ENCODE measurements at places on chromosomes 4 and X. TPM values are rescaled to one million over a fixed set of nuclear protein-coding genes. Genes with fewer than 3 reads are reported as not detected.

CENPVL1 gene
- total RNA-seq = not detected

IL13RA2 gene
- total RNA-seq = not detected

TEX13B gene
- not detected for total RNA-seq

CCSER1 gene
- 6.7 TPM for total RNA-seq

FRAS1 gene
- total RNA-seq = 33.5 TPM

UGT2B15 gene
- 0.17 TPM for total RNA-seq

GRCh38 chrX:20309806-20310205 lies 43.1 kb upstream of the RPS6KA3 start:
- H3K4me3 ChIP-seq = no peak overlapping the region
- no peaks in the 10 kb centered on the region for H3K27me3 ChIP-seq

- H3K4me1 ChIP-seq = no peaks in the 10 kb centered on the region
- no peaks in the 10 kb centered on the region for H3K27me3 ChIP-seq
- no peak for DNase-seq
- H3K27ac ChIP-seq = no peak overlapping the region
These were observed 21.8 kb downstream of the CMC4 start for GRCh38 chrX:155048977-155049619.

GRCh38 chr4:14387647-14388046 lies 614.6 kb upstream of the CPEB2 start:
- no peaks in the 10 kb centered on the region for H3K4me1 ChIP-seq
- no peak overlapping the region for H3K4me3 ChIP-seq

DNA sequence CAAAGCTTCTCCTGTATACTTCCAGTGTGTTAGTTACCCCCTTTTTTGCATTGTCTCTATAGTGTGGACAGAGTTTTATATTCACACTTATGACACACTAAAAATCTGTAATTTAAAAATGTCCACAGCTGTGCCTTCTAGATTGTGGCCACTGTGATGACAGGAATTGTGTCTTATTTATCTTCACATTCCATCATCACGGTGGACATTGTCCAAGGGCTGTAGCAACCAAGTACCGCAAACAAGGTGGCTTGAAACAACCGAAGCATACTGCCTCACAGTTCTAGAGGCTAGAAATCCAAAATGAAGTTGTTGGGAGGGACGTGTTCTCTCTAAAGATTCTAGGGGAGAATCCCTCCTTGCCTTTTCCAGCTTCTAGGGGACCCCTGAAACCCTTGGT lies 32.3 kb downstream of the CHRNA9 start:
- no peak overlapping the region for H3K4me3 ChIP-seq
- DNase-seq = no peak
- H3K27me3 ChIP-seq = no peaks in the 10 kb centered on the region
- H3K4me1 ChIP-seq = peaks cover 17% of the 10 kb centered on the region

DNA sequence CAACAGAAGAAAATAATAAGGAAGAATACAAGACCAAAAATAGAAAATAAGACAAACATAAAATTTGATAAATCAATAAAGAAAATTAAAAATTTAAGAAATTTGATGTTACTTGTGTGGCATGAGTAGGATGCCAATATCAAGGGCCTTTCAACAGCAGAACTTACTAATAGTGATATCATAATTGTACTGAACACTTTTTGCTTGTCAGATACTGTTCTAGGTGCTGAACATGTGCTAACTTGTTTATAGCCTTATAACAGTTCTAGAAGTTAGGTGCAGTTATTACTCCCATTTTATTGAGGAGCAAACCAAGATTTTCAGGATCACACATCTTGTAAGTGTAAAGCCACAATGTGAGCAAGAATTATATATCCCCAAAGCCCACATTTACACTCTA lies 546.0 kb upstream of the EPHA5 start:
- no peaks in the 10 kb centered on the region for H3K27me3 ChIP-seq
- no peak overlapping the region for H3K27ac ChIP-seq
- no peak overlapping the region for H3K4me3 ChIP-seq
- H3K4me1 ChIP-seq = no peaks in the 10 kb centered on the region

DNA sequence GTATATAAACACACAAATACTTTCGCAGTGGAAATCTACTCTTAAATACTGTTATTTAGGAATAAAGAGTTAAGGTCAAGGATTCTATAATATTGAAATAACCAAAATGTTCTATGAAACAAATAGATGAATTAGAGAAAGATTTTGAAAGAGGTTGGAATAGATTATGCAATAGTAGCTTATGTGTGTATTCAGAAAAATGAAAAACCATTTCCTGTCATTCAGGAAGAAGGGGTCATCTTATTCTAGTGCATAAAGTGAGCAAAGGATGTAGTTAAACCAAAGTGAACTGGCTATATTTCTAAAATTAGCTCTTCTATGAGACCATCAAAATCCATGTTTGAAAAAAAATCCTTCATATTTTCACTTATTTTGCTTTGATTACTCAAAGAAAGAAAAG lies 30.0 kb upstream of the MYOZ2 start:
- no peaks in the 10 kb centered on the region for H3K27me3 ChIP-seq
- no peaks in the 10 kb centered on the region for H3K36me3 ChIP-seq

DNA sequence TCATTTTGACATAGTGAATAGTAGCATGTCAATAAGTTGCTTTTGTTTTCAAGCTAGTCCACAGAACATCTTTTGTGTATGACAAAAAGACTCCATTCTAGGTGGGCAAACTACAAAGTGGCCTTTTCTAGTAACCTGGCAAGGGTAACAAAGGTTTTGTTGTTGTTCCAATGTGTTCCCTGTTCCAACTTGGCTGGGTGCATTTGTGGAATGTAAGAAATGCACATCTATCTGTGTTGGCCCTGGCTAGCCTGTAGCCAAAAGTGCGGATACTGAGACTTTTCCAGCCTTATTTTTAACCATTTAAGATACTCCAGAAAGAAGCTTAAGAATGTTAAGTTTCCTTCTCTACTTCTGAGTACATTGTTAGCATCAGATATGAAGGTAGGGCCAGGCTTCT lies 118.7 kb upstream of the CHRDL1 start:
- H3K27me3 ChIP-seq = no peaks in the 10 kb centered on the region
- DNase-seq = no peak
- H3K36me3 ChIP-seq = no peaks in the 10 kb centered on the region

DNA sequence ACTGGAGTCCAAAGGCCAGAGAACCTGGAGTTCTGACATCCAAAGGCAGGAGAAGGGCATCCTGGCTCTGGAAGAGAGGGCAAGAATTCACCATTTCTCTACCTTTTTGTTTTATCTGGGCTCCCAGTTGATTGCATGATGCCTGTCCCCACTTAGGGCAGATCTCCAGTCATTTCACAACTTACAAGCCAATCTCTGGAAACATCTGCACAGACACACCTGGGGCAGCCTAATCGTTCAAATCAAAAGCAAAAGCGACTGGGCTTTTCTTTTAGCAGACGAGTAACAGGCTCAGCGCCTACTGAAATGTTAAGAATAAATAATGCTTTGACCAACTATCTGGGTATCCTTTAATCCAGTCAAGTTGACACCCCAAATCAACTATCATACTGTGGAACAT lies 136.0 kb upstream of the NPY2R start:
- H3K4me1 ChIP-seq = no peaks in the 10 kb centered on the region
- DNase-seq = no peak
- H3K27ac ChIP-seq = no peak overlapping the region
- no peaks in the 10 kb centered on the region for H3K36me3 ChIP-seq
- H3K27me3 ChIP-seq = no peaks in the 10 kb centered on the region

- H3K4me3 ChIP-seq = no peak overlapping the region
- no peak overlapping the region for H3K27ac ChIP-seq
- no peaks in the 10 kb centered on the region for H3K36me3 ChIP-seq
- no peaks in the 10 kb centered on the region for H3K27me3 ChIP-seq
These were observed 179.0 kb downstream of the CEP135 start for GRCh38 chr4:56127716-56128115.

- no peaks in the 10 kb centered on the region for H3K36me3 ChIP-seq
- H3K27ac ChIP-seq = no peak overlapping the region
- H3K4me3 ChIP-seq = no peak overlapping the region
- no peaks in the 10 kb centered on the region for H3K27me3 ChIP-seq
These were observed 13.3 kb upstream of the FAM184B start for GRCh38 chr4:17794730-17795129.

DNA sequence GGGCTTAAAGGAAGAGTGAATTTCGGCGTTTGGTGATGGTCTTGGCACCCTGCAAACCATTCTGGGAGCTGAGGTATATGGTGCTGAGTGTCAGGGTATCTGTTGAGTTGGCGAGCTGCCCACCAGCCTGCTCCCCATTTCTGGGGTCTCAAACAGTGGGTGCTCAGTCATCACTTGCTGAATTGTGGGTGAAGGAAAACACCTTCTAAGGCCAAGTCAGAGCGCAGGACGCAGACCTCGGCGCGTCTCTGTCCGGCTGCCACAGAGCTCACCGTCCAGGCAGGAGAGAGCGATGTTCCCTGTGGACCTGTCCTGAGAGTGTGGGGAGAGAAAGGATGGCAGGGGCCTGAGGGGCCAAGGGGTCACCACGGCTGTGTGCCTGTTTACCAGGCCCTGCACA lies 111.2 kb downstream of the SORCS2 start:
- peaks cover 20% of the 10 kb centered on the region for H3K27me3 ChIP-seq
- H3K27ac ChIP-seq = no peak overlapping the region
- H3K36me3 ChIP-seq = no peaks in the 10 kb centered on the region
- no peak overlapping the region for H3K4me3 ChIP-seq
- DNase-seq = no peak

All from HCT116 (cell line).